Heart right ventricle (tissue), 16 donors: ENCODE measurements at places on chromosomes 2 and 18. TPM values are rescaled to one million over a fixed set of nuclear protein-coding genes. Genes with fewer than 3 reads are reported as not detected.

- DNase-seq = no peak
Measured at GRCh38 chr2:232833830-232834229, 36.2 kb upstream of the SNORC start.

DNA sequence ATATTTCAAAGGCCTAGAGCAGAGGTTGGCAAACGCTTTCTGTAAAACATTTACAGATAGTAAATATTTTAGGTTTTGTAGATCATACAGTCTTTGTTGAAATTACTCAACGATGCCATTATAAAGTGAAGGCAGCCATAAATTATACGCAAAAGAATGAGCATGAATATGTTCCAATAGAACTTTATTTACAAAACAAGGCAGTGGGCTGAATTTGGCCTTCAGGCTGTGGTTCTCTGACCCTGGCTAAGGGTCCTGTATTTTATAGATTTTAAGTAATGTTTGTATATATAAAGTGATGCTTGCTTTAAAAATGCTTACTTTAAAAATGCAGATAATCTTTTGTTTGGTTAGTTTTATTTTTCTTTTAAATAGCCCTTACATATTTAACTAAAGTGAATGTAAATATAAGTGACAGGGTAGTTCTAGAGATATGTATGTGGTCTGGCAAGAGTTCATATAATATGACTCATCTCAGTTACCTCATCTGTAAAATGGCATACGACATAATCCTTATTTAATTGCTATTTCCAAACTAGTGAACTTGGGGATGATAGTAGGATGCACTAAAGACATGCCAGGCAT, 51.7 kb upstream of the ATP5MC3 start:
- no peak for DNase-seq

The AGBL5 gene
- total RNA-seq = 11.0 TPM

GRCh38 chr2:152492131-152492530, 157.2 kb downstream of the FMNL2 start:
- DNase-seq = no peak
